ENCODE measurements at places on chromosomes 12 and 14. TPM values are rescaled to one million over a fixed set of nuclear protein-coding genes. Genes with fewer than 3 reads are reported as not detected.

The SIRT4 gene
- total RNA-seq: 2.1 TPM

The SLC7A8 gene
- 36.8 TPM for total RNA-seq

The NPFF gene
- not detected for total RNA-seq

The TAS2R42 gene
- total RNA-seq: not detected

DNA sequence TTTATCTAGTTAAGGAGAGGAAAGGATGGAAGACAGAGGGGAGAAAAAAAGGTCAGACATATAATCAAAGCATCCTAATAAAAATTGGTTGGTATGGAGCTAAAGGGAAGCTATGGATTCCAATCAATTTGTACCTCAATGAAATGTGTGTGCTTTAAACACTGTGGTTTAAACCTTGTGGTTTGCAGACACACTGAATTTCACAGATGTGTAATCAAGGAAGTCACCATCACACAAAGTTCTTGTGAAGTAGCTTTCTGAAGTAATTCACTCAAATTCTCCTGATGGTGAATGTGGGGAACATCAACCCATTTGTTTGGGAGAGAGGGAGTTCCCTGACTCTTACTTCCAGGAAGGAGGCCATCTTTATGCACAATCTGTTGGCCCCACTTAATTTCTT, 243.3 kb upstream of the KRR1 start:
- DNase-seq: no peak
- no peaks in the 10 kb centered on the region for H3K27me3 ChIP-seq
- no peak overlapping the region for H3K27ac ChIP-seq
- no peak overlapping the region for H3K4me3 ChIP-seq

- H3K4me1 ChIP-seq: no peaks in the 10 kb centered on the region
- no peak overlapping the region for H3K4me3 ChIP-seq
- H3K36me3 ChIP-seq: no peaks in the 10 kb centered on the region
- H3K27me3 ChIP-seq: no peaks in the 10 kb centered on the region
- no peak overlapping the region for H3K27ac ChIP-seq
- no peak for DNase-seq
These were observed 96.1 kb upstream of the IFNG-AS1 start for GRCh38 chr12:67893022-67893580.

DNA sequence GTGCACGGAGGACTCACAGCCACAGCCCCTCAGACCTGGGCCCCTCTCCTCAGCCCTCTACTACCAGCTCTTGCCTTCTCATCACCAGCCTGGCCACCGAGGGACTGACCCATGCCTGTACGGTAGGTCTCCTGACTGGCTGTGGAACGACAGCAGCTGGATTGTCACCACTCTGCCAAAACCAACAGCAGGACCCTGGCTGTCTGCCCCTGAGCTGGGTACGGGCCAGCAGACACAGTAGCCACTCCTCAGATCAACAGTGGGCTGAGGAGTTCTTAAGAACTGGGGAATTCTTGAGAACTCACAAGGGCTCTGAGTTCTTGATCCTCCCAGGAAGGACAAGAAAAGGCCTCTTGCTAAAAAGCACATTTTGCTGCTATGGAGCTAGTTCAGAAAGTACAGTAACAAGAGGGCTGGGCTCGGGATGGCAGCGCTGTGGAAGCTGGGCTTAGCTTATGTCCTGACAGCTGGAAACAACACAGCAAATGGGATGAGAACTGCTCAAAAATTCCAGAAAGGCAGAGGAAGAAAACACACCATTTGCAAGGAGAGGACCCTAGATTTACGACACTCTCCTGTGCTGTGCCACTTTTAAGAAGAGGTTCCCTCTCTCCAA, 176.4 kb downstream of the ANO2 start:
- H3K27ac ChIP-seq: no peak overlapping the region
- H3K36me3 ChIP-seq: no peaks in the 10 kb centered on the region
- peaks cover 21% of the 10 kb centered on the region for H3K4me1 ChIP-seq
- no peaks in the 10 kb centered on the region for H3K27me3 ChIP-seq
- peak; percentile 76 for DNase-seq

DNA sequence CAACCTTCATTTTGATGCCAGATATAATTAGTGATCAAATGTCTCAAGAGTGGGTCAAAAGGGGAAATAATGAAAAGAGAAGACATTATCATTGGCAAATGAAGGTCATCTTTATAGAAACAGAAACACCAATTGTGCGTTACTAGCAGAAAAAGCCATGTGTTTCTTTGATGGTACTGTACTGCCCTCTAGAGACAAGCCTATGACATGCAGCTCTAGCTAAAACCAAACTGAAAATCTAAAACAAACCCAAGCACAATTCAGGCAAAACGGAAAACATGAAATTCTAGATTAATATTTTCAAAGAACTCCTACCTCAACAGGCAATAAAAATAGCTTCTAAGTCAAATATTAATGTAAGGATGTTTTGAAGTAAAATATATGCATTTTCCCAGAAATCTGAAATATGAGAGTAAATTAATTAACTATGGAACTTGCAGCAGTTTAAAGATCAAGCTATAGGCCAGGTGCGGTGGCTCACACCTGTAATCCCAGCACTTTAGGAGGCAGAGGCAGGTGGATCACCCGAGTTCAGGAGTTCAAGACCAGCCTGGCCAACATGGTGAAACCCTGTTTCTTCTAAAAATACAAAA, 115.4 kb downstream of the KLHL28 start:
- H3K36me3 ChIP-seq: no peaks in the 10 kb centered on the region
- no peak for DNase-seq
- no peak overlapping the region for H3K27ac ChIP-seq
- no peak overlapping the region for H3K4me3 ChIP-seq
- no peaks in the 10 kb centered on the region for H3K4me1 ChIP-seq
- no peaks in the 10 kb centered on the region for H3K27me3 ChIP-seq

- DNase-seq: no peak
- no peak overlapping the region for H3K27ac ChIP-seq
- H3K4me1 ChIP-seq: no peaks in the 10 kb centered on the region
- H3K36me3 ChIP-seq: no peaks in the 10 kb centered on the region
These were observed 229.2 kb downstream of the NRXN3 start for GRCh38 chr14:78399316-78399889.

- DNase-seq: no peak
- no peak overlapping the region for H3K27ac ChIP-seq
- H3K4me1 ChIP-seq: peaks cover 22% of the 10 kb centered on the region
- no peak overlapping the region for H3K4me3 ChIP-seq
- H3K36me3 ChIP-seq: no peaks in the 10 kb centered on the region
These were observed 33.4 kb upstream of the CIPC start for GRCh38 chr14:77064521-77065178.

GRCh38 chr14:84458881-84459280, 1071.1 kb upstream of the FLRT2 start:
- no peaks in the 10 kb centered on the region for H3K36me3 ChIP-seq
- DNase-seq: no peak
- H3K27ac ChIP-seq: no peak overlapping the region
- H3K4me1 ChIP-seq: no peaks in the 10 kb centered on the region
- H3K4me3 ChIP-seq: no peak overlapping the region

DNA sequence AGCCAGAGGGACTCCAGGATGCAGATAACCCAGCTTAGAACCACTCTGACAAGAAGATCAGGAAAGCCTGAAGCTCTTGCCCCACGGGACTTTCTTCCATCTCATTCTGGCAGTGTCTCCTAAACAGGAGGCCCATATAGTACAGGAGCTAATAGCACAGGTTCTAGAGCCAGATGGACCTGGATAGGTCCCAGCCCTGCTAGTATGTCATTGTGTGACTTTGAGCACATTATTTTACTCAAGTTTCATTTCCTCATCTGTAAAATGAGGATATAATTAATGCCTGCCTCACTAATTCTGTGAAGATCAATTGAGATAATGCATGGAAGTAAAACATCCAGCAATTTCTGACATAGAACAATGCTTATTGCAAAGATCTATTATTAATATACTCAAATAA, 66.5 kb upstream of the GZMB start:
- H3K36me3 ChIP-seq: no peaks in the 10 kb centered on the region
- H3K4me1 ChIP-seq: no peaks in the 10 kb centered on the region
- H3K27me3 ChIP-seq: no peaks in the 10 kb centered on the region
- no peak for DNase-seq
- H3K4me3 ChIP-seq: no peak overlapping the region

GRCh38 chr12:69981881-69982475, 157.0 kb downstream of the MYRFL start:
- no peak overlapping the region for H3K4me3 ChIP-seq
- DNase-seq: no peak
- no peaks in the 10 kb centered on the region for H3K4me1 ChIP-seq
